Stimulated activated CD4-positive, alpha-beta T cell treated with anti-CD3 and anti-CD28 coated beads, Interleukin-1b, Interleukin-23, amount 100 ng/mL, for 1 hour (primary cell): ENCODE measurements at places on chromosomes 11 and 22.

DNA sequence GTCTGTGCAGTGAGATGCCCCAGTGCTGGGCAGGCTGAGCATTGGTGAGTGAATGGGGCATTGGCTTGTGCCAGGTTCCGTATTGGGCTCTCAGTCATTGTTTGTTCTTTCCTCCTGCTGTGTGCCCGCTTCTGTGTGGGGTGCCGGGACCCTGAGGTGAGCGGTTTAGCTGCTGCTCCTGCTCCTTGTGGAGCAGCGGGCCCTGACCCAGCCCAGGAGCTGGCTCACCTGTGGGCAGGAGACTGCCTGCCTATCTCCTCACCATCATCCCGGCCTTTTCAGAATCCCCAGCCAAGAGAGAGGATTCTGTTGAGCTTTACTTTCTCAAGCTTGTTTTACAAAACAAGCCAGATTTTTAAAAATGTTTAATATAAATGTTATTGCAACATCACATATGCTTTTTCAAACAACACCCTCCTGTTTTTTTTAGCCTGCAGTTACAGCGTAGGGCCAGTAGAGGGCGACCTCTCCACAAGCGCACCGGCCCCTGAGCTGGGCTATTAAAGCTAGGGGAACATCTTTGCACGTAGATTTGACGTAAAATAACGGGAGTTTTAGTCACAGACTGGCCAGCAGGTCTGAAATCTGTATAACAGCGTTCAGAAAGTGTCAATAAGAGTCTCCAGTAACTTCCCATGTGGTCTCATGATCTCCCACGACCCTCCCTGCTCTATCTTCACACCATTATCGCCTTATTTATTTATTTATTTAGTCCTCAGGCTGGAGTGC, 25.1 kb upstream of the RELT start:
- DNase-seq, result peak; percentile 21

GRCh38 chr11:125268611-125269010, 104.1 kb downstream of the PKNOX2 start:
- DNase-seq, result no peak

- no peak for DNase-seq
Observed at GRCh38 chr11:496834-497564, 10.0 kb downstream of the RNH1 start.

DNA sequence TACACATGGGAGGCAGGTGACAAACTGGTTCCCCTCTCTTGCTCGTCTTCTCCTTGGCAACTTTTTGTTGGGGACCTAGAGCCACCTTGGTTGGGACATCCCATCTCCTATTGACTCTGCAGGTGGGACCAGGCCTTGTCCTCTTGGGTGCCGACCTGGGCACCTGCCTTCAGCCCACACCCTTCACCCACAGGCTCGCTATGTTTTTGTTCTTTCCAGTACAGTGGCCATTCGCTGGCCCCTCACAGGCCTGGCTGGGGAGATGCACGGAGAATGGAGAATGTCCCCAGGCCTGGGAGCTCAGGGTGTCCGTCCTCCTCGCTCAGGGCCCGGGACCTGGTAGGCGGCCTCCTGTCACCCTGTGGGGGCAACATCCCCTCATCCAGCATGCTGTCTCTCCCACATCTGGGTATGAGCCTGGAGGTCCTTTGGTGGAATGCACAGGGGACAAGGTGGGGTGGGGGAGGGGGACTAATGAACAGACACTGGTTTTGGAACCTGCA, 14.9 kb upstream of the OMP start:
- DNase-seq, result no peak

DNA sequence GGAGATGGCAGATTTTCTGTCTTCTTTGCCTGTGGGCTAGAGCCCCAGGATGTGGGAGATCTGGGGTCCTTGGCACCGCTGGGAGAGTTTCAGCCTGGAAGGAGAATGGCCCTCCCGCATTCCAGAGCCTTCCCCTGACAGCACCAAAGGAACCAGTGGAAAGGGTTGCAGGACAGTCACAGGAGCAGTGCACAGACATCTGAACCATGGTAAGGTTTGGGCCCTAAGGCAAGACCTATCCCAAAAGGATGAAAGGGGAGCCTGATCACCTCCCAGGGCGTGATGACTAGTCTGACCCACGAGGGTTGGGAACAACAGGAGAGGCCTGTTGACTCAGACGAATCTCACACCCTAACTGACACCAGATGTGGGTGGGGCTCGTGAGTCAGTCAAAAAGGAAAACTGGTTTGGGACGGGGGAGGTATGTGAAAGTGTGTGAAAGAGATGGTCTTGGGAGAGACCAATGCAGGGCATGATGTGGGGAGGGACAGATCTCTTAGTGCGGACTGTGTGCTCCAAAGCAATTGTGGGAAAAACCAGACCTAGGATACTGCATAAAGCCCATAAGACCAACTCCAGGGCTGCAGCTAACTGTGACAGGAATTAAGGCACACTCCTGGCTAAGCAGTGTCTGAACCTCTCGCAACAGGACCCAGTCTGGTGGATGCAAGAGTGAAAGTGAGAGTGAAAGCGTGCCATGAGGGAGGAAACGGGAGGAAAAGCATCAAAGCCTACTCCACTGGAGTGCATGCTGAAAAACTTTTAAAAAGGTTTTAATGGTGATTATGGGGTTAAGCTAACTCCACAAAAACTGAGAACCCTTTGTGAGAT, 39.1 kb upstream of the GLYAT start:
- DNase-seq, result no peak

GRCh38 chr11:93116641-93117441, 81.0 kb downstream of the SLC36A4 start:
- no peak for DNase-seq

GRCh38 chr11:85663080-85663752, 1.7 kb downstream of the CREBZF start:
- no peak for DNase-seq

DNA sequence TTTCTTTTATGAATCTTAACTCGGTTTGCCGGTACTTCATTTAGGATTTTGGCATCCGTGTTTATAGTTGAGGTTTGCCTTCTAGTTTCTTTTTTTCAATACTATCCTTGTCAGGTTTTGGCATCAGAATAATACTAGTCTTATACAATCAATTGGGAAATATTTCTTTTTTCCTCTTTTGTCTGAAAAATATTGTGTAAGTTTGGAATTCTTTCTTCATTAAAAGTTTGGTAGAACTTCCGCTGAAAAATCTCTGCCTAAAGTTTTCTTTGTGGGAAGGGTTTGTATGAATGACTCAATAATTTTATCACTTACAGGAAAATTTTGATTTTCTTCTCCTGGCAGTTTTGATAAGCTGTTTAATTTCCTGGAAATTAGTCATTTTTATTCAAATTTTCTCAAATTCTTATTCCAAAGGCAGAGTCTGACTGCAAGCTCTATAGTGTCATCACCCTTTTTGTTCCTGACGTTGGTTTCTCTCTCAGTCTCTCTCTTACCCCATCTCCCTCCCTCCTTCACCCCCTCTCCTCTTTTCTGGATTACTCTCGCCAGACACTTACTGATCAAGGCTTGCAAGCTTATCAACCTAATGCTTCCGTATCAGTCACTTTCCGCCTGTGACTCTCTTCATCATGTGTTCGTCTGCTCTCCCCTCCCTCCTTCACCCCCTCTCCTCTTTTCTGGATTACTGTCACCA, 555.7 kb downstream of the TBC1D22A start:
- DNase-seq, result no peak
